ENCODE measurements at places on chromosomes 7 and 10. TPM values are rescaled to one million over a fixed set of nuclear protein-coding genes. Genes with fewer than 3 reads are reported as not detected.

The IDI2 gene
- total RNA-seq = not detected

The LIPK gene
- total RNA-seq = not detected

The GNGT1 gene
- not detected for total RNA-seq

The NXPH1 gene
- total RNA-seq = not detected

The OPALIN gene
- total RNA-seq = not detected

The MCM10 gene
- total RNA-seq = 22.3 TPM

The AEBP1 gene
- 0.06 TPM for total RNA-seq

The DNAJC12 gene
- total RNA-seq = 57.0 TPM

The STEAP1B gene
- 0.17 TPM for total RNA-seq

The PIP gene
- 0.64 TPM for total RNA-seq

The SFTPA1 gene
- total RNA-seq = not detected

The THSD7A gene
- 2.4 TPM for total RNA-seq

The ARHGEF5 gene
- 2.5 TPM for total RNA-seq

The PNLIPRP2 gene
- total RNA-seq = not detected

The MSMB gene
- 0.42 TPM for total RNA-seq

The STOX1 gene
- total RNA-seq = 0.64 TPM

The GLI3 gene
- total RNA-seq = 0.20 TPM

The HPSE2 gene
- not detected for total RNA-seq

The NPSR1 gene
- total RNA-seq = not detected

The HERC4 gene
- 26.9 TPM for total RNA-seq

The NUTM2A gene
- 0.13 TPM for total RNA-seq

The AGAP3 gene
- total RNA-seq = 56.3 TPM

The LBX1 gene
- total RNA-seq = not detected

All from A549 treated with Hydrocortisone at 1 μM for 4 hours (cell line).